ENCODE measurements at places on chromosomes 13 and 19.
A peak's percentile ranks its signal among the peaks of the same experiment; 100 is the strongest.

- DNase-seq = no peak
Observed at GRCh38 chr13:85549819-85550218, 249.4 kb downstream of the SLITRK6 start.

DNA sequence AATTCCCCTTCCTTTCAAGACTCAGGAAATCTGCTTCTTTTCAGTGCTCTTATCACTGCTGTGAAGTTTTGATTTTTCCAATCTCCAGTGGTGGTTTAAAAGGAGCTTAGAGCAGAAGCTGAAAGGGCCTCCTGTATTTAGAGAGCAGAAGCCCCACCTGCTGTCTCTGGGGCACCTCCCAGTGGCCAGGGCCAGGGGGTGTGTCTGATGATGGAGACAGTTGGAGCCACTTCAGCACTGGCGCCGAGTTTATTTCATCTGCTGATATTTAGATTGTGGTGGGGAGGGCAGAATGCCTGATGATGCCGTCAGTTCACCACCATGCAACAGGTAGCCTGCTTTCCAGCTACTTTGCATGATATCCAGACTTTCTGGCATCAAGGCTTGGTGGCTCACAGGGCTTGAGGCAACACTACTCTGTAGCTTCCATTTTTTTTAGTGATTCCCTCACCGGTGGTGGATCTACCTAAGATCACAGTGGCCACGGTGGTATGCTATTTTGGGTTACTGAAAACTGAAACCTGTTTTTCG is 371.9 kb downstream of the KCNRG start:
- DNase-seq = peak; percentile 64

DNA sequence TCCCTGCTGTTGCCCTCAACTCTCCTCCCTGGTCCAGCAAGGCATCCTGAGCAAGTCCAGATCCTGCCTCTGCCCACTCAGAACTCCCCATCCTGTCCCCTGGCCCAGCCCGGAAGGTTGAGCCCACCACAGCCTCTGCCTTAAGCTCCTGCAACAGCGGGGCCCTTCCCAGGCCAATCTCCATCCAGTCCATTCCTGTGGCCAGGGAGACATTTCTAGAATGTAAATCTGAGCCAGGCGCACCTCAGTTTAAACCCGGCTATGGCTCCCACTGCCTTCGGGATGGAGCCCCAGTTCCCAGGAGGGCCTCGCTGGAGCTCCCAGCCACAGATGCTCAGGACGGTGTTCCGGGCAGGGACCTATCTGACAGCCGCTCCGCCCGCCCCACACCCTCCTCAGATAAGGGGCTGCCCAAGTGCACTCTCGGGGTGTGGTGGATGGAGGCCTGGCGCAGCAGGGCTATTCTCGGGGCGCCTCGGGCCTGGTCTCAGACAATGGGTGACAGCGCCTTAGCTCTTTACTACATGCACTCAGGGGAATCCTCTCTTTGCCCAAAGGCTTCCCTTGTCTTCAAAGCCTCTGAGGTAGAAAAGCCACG is 5.3 kb downstream of the TRAPPC6A start:
- no peak for DNase-seq

- DNase-seq = peak; percentile 68
Observed at GRCh38 chr19:18029617-18030338, 21.8 kb downstream of the ARRDC2 start.
